Stimulated activated CD8-positive, alpha-beta memory T cell treated with anti-CD3 and anti-CD28 coated beads, Interleukin-7, amount 100 ng/mL, for 48 hours (primary cell): ENCODE measurements at places on chromosomes 5 and 9.

DNA sequence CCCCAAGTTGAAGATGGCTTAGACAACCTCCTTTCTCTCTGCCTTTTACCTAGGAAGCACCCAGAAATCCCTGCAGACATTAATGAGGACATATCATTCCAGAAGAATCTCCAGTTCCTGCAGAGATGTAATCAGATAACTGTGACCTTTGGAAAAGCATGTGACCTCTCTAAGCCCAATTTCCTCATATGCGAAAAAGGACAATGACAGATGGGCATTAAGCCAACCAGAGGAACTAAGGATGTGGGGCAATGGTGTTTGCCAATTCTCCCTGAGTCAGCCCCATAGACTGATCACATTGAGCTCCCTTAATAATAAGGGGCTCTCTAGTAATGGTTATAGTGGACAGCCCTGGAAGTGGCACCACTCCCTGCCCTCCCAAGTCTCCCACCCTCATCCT is 10.1 kb upstream of the FOXI1 start:
- no peak for DNase-seq

- DNase-seq = no peak
Measured at GRCh38 chr5:54705994-54706653, 188.6 kb downstream of the SNX18 start.

DNA sequence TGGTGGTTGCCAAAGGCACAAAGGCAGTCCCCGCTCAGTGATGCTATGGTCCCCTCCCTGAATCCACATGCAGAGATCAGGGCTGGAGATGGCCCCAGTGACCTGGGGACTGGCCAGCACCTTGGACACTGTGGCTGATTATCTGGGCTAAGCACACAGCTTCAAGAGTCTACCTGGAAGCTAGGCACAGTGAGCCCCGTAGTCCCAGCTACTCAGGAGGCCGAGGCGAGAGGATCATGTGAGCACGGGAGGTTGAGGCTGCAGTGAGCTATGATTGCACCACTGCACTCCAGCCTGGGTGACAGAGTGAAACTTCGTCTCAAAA is 8.3 kb upstream of the SCGB3A1 start:
- no peak for DNase-seq

DNA sequence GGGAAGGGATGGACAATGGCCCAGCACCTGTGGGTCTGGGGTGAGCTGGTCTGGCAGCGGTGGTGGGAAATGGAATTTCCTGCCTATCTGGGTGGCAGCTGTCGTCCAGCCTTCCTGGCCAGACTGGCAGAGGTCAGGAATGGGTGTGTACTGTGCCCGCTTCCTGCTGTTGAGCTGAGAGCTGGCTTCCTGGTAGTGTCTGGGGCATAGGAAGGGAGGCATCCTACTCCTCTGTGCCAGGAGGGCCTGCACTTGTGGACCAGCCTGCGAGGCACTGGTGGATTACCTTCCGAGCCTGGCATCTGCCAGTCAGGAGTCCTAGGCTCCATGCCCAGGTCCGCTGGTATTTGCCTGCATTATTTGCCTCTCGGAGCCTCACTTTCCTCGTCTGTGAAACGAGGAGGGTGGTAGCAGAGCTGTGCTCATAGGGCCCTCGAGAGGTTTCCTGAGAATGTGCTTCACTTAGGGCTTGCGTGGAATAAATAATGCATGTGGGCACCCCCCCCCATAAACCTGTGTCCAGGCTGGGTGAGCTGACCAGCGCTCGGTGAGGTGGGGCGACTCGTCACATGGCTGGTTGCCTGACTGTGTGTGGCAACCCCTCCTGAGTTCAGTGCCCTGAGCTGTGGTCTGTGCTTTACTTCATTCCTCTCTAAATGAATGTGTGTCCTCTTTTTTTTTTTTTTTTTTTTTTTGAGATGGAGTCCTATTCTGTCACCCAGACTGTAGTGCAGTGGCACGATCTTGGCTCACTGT is 47.7 kb downstream of the HMCN2 start:
- no peak for DNase-seq

- DNase-seq = no peak
Measured at GRCh38 chr9:28951945-28952344, 1378.7 kb upstream of the C9orf72 start.

GRCh38 chr5:179231309-179231708 is 114.0 kb downstream of the ADAMTS2 start:
- no peak for DNase-seq

GRCh38 chr5:61319388-61320146 is 12.5 kb upstream of the ZSWIM6 start:
- DNase-seq = no peak

DNA sequence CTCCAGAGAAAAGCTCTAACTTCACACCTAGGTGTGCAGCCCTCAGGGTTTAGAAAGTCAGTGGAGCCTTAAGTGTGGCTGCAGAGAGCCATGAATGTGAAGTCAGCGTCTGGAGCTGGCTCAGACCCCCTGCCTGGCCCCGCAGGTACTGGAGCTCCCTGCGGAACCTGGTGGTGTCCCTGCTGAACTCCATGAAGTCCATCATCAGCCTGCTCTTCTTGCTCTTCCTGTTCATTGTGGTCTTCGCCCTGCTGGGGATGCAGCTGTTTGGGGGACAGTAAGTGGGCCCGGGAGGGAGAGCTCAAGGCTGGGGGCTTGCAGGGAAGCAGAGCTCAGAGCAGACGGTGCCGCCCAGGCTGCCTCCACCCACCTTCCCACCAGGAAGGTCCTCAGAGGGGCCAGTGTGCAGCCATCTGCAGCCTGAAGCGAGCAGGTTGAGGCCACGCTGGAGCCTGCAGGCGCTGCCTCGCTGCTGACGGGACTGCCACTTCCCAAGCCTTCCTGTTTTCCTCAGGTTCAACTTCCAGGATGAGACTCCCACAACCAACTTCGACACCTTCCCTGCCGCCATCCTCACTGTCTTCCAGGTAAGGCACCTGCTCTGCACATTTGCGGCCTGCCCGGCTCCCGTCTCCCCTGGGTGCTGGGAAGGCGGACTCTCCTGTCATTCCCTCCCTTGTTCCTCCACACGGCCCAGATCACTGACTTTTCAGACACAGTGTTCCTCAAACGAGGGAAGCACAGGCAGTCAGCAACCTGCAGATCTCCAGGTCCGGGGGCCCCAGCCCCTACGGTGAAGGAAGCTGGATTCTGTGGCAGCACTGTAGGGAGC is 108.9 kb downstream of the CACNA1B start:
- DNase-seq = no peak

GRCh38 chr5:61744690-61745619 is 412.9 kb downstream of the ZSWIM6 start:
- DNase-seq = no peak
